Stimulated activated CD8-positive, alpha-beta memory T cell treated with anti-CD3 and anti-CD28 coated beads, Interleukin-15, amount 100 ng/mL, for 4 hours (primary cell): ENCODE measurements at places on chromosomes 3 and 15.

DNA sequence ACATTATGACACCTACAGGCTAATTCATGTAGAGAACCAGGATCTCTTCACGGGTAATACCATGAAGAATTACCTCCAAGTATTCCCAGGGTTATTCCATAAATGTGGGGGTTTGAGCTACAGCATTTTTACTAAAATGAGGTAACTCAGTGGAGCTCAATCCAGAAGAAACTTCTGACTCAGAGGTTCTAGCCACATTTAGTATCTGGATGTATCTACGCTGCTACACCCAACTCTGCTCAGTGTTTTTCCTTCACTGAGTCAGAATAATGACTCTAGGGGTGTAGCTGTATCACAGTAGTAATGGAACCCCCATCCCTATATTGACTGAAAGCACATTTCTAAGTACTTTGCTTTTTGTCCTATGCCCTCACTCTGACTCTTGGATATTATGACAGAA is 52.4 kb downstream of the COPS2 start:
- DNase-seq = no peak

DNA sequence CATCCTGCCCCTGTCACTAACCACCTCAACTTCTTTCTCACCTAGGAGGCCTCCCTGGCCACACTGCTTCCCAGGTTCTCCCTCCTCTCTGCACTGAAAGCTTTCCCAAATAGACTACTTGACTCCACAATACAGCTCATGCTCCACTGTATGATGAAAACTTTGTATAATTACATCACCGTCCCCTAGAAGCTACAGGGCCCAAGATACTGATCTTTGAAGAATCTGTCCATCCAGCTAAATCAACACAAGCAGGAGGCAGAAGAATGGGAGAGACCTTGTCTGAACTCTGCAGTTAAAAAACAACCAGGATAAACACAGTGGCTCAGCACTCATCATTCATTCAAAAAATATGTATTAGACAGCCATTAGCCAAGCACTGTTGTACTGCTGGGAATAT is 26.4 kb upstream of the RPS17 start:
- DNase-seq = no peak

DNA sequence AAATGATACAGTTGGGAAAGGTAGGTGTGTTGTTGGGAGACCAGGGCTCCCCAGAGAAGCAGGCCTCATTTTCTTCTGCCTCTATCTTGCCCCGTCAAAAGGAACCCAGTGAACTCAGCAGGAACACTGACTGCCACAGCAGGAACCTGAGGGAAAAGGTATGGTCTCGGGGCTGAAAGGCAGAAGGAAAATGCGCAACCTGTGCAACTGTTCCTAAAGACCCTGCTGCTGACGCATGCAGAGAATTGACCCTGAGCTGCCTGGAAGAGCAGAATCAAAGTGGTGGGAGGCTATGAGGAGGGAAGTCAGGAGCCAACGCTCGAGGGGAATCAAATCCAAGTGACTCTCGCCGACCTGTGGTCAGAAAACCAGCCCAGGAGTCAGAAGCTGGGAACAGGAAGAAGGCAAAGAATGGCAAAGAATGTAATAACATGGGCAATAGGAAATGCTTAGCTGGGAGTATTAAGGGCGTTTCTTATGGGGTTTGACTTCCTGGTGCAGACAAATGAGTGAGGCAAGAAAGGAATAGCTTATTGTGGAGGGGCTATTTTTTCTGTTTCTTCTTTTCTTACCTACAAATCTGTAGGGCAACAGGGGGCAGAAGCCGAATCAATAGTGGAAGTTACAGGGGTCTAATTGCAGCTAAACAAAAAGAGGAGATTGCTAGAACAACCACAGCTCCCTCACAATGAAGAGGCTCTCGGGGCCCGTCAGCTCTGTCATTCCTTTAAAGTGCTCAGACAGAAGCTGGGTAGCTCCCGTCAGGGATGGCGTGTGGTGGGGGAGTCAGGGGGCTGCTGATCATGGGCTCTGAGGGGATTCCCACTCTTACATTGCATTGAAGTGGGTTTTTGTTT is 65.4 kb upstream of the DLG1 start:
- no peak for DNase-seq

DNA sequence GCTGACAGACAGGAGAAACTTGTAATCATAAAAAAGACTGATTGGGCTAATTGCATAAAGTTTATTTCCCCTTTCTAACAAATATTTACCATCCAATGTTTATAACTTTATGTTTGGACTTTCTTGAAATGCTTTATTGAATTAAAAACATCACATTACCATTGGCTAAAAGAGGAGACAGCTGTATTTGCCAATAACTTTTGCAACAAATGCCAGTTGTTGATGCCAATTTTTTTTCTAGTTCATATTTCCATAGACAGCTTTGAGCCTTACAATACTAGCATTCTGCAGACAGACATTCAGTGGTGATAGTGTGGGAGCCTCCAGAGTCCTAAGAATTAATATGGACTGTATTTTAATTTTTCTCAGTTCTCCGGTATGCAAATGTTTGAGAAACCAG is 198.4 kb downstream of the ADAMTS17 start:
- no peak for DNase-seq

DNA sequence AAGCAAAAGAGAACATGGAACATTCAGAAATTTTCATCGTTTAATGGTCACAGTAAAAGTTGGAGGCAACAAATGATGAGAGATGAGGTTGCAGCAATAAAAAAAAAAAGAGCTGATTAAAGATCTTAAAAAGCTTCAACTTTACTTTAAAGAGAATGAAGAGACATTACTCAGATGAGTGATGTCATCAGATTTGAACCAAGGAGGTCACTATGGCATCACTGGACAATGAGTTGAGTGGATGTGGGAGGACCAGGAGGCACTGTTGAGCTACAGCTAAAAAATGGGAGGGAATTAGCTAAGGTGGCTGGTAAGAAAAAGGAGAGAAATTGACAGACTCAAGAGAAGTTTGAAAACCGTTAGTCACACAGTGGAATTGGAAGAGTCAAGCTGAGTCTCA is 138.4 kb downstream of the SST start:
- no peak for DNase-seq

DNA sequence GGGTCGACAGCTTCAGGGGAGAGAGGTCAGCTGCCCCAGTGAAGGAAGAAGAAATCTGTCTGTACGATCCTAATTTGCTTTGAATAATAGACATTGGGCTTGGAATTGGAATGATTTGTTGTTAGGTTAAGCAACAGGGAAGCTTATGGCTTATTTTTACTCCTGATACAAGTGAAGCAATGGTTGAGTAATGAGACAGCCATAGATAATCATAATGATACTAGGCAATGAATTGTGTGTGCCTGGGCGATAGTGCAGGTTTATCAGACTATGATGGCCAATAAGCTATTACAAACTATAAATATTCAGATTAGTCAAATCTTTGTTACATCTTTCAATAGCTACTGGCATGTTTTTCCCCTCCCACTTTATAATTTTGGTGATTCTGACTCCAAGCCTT is 140.9 kb upstream of the CDIN1 start:
- no peak for DNase-seq

GRCh38 chr3:167885277-167885676 is 149.8 kb downstream of the SERPINI1 start:
- DNase-seq = no peak

DNA sequence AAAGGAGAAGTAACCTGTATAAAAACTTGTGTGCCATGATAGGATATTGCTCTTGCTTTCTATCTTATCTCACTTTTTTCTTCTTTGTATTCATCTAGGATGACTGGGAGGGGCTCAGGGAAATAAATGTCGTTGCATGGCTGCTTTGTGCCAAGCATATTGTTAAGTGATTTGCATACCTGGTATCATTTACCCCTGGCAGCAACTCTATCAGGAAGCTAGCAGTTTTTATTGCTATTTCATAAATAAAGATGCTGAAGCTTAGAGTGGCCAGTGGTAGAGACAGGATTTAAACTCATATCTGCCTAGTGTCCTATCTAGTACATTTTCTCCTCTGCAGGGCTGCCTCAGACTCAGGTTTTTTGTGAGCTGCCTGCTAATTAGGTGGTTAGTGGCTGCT is 253.3 kb downstream of the PTPRG start:
- DNase-seq = no peak

GRCh38 chr15:80934761-80935221 is 54.8 kb downstream of the MESD start:
- no peak for DNase-seq

DNA sequence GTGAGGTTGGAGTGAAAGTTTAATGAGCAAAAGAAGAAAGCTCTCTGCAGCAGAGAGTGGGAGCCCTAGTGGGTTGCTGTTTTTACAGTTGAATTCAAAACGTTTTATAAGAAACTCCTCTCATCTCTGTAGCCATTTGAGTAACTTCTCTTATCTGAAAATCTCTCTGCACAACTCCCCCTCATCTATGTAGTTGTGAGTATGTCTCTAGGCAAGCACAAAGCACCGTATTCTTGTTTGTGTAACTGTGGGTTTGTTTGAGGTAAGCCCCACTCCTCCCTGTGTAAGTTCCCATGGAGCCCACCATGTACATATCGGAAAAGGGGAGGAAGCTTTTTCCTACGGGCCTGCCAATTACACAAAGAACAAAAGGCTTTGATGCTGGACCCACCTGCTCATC is 56.5 kb upstream of the GOLGA6L2 start:
- no peak for DNase-seq

DNA sequence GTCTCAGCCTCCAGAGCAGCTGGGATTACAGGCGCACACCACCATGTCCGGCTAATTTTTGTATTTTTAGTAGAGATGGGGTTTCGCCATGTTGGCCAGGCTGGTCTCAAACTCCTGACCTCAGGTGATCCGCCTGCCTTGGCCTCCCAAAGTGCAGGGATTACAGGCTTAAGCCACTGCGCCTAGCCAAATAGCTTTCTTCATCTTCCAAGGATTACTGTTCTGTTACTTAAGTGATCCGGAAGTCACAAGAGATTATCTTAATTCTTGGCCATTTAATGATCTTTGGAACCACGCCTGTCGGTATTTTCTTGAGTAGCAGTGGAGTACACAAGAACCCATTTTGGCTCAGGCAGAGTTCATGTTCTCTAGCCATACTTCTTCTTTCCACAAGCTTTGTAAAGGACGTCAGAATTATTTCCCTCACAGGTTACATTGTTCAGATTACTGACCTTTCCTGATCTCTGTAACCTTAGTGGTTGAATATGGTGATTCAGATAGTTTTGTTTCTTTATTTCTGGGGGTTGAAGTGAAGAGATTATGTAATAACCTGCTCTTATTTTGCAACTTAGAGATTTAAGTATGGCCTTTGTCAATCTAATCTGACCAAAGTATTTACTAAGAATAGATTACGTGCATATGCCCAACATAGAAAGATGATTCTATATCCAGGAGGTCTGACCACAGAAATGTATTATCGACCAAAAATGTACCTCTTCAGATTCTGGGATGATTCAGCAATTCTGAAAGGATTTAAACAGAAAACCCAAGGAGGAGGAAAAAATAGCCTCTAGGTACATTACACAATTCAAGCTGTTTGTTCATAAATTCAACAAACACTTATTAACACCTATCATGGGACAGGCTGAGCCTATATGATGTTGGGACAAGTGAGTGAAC is 132.2 kb downstream of the GREM1 start:
- no peak for DNase-seq

DNA sequence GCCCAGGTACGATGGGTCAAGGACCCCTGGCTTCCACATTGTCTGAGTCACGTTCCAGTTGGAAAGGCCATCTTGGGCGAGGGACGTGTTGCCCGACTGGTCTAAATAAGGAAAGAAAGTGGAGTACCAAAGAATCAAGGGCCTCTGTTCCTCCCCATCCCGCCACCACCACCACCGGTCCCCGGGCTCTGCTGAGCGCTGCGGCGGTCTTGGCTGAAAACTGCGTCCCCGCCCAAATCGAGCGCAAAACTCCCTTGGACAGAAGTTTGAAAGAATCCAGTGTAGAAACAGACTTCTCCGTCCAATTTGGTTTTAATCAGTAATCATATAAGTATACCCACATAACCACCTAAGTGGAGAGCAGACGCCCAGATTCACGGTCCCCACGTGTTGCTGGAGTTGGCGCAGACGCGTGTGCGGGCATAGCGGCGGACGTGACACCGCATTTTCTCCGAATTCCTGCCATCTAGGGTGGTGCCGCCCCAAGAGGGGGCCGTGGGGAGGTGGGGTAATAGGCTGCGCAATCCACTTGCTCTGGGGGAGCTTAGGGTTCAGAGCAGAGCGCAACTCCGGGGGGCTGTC is 243.8 kb upstream of the TOPAZ1 start:
- DNase-seq = no peak

- no peak for DNase-seq
These were observed 4.5 kb downstream of the DLEC1 start for GRCh38 chr3:38043486-38043885.

DNA sequence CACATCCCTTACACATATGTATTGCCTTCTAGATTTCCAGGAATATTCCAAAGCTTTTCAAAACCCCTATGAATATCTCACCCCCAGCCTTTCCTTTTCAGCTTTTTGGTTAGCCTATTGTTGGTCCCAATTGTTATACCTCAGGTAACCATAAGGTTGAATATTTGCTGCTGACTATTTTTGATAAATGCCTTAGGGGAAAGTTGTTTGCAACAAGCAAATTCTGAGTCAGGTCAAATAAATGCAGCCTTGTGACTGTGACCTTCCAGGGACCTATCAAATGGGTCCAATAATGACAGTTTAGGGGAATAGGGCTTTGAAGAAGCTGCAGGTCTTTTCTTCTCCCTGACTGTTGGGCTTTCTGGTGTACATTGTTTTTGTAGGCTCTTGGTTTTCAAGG is 699.7 kb downstream of the NTRK3 start:
- DNase-seq = no peak

DNA sequence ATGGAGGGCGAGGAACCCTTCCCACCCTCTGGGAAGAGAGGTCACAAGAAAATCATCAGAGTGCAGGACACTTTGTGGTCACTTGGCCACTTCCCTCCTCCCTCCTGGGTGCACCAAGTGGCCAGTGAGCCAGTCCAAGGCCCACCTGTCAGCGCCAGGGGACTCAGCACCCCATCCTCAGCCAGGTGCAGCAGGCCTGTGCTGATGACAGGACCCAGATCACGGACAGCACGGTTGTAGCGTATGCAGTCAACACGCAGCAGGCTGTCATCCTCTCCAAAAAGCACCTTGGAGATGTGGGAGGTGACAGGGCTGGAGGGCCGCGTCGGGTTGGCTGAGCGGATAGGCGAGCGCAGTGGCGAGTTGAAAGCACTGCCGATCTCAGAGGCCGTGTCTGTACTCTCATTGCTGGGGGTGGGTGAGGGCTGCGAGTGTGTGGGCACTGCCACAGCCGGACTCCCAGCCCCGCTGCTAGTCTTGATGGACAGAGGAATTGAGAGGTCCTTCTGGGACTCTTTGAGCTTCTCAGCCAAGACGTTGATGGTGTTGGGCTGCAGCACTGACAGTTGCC is 41.5 kb downstream of the SEMA3G start:
- DNase-seq = no peak

GRCh38 chr15:31254431-31255175 is 72.0 kb upstream of the KLF13 start:
- DNase-seq = no peak

DNA sequence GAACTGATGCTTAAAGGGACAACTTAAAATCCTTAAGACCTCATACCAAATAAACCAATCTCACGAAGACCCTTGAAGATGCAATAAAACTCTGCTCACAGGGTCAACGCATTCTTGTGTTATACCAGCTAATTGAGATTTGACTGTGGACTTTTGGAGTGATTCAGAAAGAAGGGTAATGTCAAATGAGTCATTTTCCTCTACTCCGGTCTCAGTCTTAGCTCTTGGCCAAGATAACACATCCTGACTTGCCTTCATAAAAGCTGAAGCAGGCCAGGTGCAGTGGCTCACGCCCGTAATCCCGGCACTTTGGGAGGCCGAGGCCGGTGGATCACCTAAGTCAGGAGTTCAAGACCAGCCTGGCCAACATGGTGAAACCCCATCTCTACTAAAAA is 3.8 kb downstream of the PKM start:
- no peak for DNase-seq
